NCI-H774 (cell line): ENCODE measurements at places on chromosomes 2 and 18.
A peak's percentile ranks its signal among the peaks of the same experiment; 100 is the strongest.

GRCh38 chr2:99200076-99200800 lies 19.3 kb downstream of the MRPL30 start:
- no peak for DNase-seq

- no peak for DNase-seq
Observed at GRCh38 chr18:2715990-2716389, 60.5 kb downstream of the SMCHD1 start.

- DNase-seq = no peak
Observed at GRCh38 chr18:5515011-5515784, 28.6 kb downstream of the EPB41L3 start.

- DNase-seq = peak; percentile 88
Observed at GRCh38 chr2:190468814-190469569, 60.8 kb downstream of the MFSD6 start.

GRCh38 chr2:26687328-26687727 lies 5.2 kb upstream of the KCNK3 start:
- DNase-seq = peak; percentile 70

GRCh38 chr2:14330884-14331283 lies 301.6 kb upstream of the LRATD1 start:
- DNase-seq = no peak

- DNase-seq = no peak
Observed at GRCh38 chr2:188369365-188369764, 77.7 kb downstream of the GULP1 start.

DNA sequence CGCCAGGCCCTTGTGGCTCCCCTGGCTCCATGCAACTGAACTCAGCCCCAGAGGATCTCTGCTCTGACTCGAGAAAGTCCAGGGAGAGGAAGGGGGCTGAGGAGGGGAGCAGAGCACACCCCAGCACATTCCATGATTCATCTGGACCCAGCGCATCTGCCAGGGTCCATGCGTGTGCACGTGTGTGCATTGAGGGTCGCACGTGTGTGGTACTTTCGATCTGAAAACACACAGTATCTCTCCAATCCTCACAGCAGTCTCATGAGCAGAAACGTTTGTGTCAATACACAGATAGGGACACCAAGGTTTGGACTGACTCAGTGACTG lies 146.4 kb upstream of the ID2 start:
- no peak for DNase-seq

- no peak for DNase-seq
Observed at GRCh38 chr2:71780162-71780561, 326.8 kb downstream of the DYSF start.

DNA sequence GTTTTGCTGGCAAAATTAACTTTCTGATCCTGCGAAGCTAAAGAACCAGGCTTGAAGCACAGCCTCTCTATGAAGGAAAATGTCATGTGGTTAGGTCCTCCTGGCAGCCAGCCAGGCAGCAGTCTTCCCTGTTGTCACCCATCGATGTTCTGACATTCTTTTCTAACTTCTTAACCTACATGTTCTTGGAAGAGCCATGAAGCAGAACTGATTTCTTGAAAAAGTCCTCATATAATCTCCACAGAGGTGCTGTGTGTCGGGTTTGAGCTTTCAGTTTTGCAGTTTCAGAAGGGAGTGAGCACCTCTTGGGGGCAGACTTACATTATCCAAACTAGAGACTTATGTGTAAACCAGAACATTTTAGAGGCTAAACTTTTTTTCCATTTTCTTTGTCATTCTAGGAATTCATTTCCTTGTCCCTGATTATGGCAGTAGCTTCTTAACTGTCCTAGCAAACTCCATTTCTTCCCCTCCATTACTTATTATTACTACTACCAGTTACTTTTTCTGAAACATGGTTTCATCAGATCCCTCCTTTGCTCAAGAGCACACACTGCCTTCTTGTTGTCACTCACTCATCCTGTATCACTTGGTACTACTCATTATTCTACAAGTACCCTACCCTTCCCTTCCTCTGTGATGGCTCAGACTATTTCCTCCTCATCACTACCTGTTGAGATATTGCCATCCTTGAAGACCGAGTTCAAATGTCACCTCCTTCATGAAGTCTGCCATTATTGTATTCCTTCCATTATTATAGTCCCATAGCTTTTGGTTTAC lies 31.1 kb downstream of the DOK1 start:
- no peak for DNase-seq

DNA sequence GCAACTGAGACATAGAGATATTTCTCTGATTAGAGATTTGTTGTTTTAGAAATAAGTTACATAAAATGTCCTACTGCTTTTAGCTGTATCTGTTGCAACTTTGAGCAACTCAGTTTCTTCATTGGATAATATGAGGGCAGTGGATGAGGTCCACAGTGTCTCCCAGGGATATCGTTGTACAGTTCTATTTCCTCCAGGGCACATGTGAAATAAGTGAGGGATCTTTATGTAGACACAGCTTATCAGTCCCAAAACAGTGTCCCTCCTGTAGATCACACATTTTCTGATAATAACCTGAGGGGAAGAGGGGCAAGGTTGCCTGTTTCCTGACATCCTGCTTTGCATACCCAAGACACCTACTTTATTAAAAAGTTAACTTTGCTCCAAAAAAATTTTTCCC lies 1231.2 kb upstream of the ZEB2 start:
- no peak for DNase-seq
